T-helper 2 cell (primary cell): ENCODE measurements at places on chromosomes 16 and 17.

DNA sequence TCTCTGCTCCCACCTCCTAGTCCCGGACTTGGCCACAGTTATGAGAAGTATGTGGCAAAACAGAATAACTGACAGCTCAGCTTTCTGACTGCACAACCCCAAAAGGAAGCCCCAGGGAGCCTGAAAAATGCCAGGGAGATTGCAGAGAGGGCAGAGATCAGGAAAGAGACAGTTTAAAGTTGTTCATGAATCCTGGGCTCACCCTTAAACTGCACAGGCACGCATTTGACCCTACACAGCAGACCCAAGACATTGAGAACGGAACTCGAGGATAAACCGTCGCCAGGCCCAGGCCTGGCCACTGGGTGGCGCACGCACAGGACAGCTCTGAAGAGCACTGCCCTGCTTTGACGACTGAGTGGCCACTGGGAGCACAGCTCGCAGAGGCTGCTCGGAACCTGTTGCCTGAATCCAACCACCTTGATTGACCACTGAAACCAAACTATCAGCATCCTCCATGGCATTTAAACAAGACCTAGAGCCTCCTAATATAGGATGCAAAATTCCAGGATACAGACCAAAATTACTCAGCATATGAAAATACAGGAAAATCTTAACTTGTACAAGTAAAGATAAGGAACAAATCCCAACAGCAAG lies 114.0 kb downstream of the C16orf95 start:
- DNase-seq: peak; percentile 76

DNA sequence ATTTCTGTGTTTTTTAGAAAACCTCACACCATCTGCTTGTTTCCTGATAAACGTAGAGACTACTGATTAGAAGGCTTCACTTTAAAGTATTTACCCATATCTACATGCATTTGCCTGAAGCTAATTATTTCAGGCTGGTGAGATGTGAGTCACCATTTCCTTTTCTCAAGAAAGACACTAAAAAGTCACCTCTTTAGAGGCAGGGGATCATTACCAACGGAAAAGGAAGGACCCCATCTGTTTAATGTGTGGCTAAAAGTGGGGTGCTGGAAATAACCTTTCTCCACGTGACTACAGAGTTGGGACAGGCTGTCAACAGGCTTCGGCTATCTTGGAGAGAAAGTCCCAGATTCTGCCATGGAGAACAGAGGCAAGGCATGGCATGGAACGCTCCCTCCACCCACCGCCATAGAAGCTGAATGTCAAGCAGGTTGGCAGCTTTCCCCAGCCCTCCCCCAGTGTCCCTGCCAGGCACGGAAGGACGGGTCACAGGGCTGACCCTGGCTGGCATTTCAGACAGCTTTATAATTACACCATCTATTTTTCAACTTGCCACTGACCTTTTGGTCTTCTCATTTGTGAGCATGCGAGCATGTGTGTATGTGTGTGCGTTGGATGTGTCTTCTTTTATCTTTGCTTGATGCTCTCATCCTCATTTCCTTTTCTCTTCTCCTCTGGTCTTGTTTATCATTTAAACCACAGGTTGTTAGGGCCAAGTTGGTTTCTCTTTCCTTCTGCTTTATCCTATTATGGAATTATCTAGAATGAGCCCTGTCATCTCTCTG lies 157.0 kb downstream of the CPPED1 start:
- DNase-seq: no peak

DNA sequence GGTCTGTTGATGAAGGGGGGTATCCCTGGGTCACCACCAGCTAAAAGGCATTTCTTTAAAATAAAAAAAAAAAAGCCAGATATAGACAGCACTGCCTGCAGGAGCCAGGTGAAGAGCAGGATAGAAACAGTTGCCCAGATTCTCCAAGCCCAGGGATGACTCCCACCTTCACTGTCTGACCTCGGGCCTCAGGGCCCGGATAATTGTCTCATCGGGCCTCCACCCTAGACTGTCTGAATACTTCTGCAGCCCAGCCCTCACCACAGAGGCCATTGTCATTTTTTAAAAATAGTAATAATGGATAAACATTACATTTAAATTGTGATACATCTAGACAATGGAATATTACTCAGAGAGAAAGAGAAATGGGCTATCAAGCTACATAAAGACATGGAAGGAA lies 92.8 kb upstream of the TNRC6C start:
- no peak for DNase-seq

GRCh38 chr17:78369791-78370381 lies 8.6 kb upstream of the PGS1 start:
- no peak for DNase-seq

DNA sequence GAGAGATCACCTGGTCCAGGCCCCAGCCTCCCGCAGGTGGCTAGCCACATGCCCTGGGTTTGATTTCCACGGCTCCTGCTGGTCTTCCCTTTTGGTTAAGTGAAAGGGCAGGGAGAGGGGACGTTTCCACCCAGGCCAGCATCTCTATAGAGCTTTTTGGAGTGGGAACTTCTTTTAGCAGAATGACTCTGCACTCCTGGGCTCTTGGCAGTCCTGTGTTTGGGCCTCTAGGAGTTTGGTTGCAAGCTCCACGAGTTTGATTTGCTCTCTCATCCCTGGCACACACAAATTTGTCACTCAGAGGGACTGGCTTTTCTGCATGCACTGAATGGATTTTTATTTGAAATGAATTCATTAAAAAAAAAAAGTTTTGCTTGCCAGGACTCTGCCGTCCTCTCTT lies 32.8 kb downstream of the MSI2 start:
- no peak for DNase-seq

DNA sequence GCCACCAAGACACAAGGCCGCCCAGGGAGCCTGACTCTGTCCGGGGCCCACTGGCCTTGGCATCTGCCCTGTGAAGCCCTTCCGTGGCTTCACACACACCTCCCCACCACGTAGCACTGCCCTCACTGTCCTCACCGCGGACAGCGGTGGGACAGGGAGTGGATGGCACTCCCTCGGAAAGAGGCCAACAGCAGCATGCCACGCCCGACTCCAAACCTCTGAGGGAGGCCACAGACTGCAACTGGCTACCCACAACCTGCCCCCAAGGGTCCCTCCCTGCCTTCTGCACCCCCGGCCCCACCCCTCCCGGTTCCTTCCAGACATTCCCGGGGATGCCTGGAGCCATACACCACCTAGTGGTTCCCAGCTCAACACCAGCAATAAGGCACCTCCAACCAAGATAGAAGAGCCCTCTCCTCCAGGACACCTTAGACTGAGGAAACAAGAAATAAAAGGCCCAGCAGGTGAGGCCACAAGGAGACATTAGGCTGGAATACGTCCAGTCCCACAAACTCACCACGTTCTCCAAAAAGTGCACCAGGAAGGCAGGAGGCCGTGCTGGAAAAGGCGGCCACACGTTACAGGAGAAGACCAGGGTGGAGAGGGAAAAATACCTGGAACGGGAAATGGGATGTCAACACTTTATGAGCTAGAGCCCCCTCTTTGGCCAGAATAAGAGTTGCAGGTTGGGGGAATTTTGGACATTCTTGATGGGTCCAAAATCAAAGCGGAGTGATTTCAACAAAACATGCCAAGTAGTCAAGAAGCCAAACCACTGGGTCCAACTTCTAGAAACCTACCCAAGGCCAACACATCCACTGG lies 310.0 kb downstream of the SOX9 start:
- no peak for DNase-seq
